ENCODE measurements at places on chromosomes 7 and 10.

GRCh38 chr7:121278120-121279021 lies 50.4 kb upstream of the WNT16 start:
- DNase-seq: peak; percentile 61

GRCh38 chr10:86673827-86674581 lies 5.7 kb downstream of the LDB3 start:
- DNase-seq: no peak

DNA sequence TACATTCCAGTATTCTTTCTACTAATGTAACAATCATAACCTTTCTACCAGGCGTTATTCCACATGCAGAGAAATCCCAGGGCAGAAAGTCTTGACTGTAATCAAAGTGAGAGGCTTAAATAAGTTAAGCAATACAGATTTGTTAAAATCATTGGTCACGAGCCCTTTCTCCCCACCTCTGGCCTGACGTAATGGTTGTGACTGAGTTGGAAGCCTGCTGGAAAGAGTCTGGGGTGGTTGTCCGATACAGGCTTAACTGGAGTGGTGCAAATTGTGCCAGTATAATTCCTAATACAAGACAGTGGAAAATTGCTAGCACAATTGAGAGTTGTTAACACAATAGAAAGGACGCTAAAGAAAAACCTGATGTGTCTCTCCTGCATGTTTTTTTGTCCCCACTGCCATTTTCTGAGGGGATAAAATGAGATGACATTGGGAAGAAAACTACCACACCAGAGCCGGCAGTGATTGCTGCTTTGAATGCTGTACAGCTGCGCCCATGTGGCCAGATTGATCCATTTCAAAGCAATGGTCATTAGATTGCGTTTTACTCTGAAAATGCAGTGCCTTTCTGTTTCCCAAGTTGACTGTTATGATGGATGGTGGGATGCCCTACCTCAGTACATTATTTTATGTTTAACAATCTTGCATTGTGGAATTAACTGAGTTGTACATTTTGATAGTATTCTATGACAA lies 190.8 kb downstream of the POU6F2 start:
- DNase-seq: no peak

- DNase-seq: no peak
Observed at GRCh38 chr10:95832216-95833041, 75.3 kb upstream of the CC2D2B start.

GRCh38 chr10:69279110-69279509 lies 814 bp downstream of the HK1 start:
- no peak for DNase-seq

GRCh38 chr7:157851501-157852067 lies 514.8 kb downstream of the DNAJB6 start:
- no peak for DNase-seq

GRCh38 chr10:69734797-69735468 lies 66.8 kb upstream of the COL13A1 start:
- DNase-seq: no peak

All from AG08395 (cell line).